Lower leg skin (tissue), 4 donors: ENCODE measurements at places on chromosomes 4 and X. TPM values are rescaled to one million over a fixed set of nuclear protein-coding genes. Genes with fewer than 3 reads are reported as not detected.

Gene IQSEC2
- 16.3 TPM for total RNA-seq

Gene GRIA2
- 0.30 TPM for total RNA-seq

Gene TACR3
- total RNA-seq: not detected

Gene IBSP
- total RNA-seq: not detected

DNA sequence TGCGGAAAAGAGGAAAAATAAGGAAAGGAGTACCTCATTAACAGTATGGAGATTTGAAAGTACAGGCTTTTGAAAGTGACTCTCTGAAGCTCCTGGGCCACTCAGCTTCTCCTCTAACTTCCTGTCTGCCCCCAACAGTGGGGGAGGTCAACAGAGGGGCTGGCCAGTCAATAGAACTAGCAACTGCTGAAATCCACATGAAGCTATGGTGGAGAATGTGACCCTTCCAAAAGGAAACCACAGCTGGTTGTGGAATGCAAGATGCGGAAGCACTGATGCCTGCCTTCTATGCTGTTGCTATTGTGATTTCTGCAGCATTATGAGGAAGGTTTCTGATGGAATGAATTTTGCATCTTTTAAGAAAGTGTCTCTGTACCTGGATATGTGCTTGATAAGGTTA is 2.4 kb downstream of the CORIN start:
- no peak for DNase-seq

GRCh38 chrX:68681443-68681941 is 34.0 kb downstream of the STARD8 start:
- no peak for DNase-seq

- DNase-seq: no peak
These were observed 195.7 kb upstream of the GK2 start for GRCh38 chr4:79603681-79604080.

GRCh38 chr4:99315839-99316238 is 5.4 kb downstream of the ADH1B start:
- DNase-seq: no peak

GRCh38 chrX:135923353-135923752 is 29.8 kb downstream of the SAGE1 start:
- no peak for DNase-seq

GRCh38 chr4:144499777-144500176 is 146.2 kb upstream of the HHIP start:
- DNase-seq: no peak
